Activated T-helper 17 cell treated with anti-CD3 and anti-CD28 coated beads, Interleukin-2, amount 50 U/mL, for 72 hours (primary cell): ENCODE measurements at places on chromosomes 2 and 18.

DNA sequence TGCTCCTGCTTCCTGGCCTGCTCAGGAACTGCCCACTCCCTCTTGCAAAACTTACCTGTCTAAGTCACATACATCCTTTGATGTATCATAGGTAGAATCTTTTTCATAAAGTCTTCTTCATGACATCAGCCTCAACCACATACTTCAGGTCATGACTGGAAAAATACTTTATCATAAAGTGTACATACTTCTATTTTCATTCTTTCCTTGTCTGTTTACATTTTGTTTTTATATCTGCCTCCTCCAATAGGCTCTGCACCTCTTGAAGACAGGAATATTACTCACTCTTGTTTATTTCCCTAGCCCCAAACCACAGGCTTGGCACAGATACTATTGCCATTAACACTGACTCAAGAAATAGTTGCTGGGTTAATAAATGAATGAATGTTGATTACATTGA, 43.6 kb upstream of the ZNF804A start:
- no peak for ATAC-seq

DNA sequence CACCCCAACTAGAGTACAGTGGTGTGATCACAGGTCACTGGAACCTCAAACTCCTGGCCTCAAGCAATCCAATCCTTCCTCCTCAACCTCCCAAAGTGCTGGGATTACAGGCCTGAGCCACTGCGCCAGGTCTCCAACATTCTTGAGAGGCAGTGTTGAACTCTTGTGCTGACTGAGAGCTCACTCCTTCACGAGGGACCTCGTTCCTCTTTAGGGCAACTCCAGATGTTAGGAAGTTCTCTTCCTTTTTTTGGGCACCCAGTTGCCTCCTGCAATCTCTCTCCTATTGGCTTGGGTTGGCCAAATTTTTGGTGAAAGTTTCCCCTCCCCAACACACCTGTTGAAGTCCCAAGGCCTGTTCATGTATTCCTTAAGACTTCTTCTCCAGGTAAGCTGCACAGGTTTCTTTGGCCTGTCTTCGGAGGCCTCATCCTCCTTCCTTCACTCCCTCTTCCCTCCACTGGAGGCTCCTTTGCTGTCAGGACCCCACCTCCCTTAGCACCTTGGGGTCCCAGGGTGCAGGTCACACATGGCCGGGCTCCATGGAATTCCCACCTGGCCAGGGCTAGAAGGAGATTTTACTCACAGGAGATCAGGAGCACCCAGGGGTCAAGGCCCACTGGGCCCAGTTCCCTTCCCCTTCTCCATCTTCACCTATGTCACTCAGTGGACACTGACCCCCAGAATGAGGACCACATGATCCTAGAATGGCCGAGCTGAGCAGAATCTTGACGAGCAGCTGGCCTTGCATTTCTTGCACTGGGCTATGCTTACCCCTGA, 94.6 kb upstream of the SMAD2 start:
- no peak for ATAC-seq

DNA sequence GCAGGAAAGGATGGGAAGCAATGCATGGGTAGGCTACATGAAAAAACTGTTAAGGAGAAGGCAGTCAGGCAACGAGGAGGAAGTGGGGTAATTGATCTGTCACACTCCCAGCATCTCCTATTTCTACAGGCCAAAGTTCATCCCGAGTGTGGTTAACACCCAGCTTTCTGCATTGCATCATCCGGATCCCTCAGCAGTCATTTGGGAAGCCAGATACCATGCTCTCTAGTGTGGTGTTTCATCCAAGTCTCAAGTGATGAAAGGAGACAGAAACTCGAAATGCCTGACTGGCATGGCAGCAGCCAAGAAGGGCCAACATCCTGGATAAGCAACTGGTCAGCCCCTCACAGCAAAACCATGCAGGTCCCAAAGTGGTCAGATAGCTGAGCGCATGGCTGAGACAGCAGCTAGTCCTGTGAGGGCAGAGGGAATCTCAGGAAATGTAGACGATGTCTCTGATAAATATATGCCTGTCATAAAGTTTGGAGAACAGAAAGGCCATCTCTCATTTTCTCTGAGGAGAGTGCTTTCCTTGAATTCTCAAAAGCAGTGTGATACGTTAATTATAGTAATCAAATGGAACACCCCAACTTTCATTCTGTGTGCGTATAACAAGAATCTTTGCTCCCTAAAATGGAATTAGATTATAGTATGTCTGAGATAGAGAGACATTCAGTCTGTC, 24.8 kb upstream of the HNRNPA3 start:
- no peak for ATAC-seq

GRCh38 chr18:59085797-59086196, 53.9 kb upstream of the SEC11C start:
- no peak for ATAC-seq

GRCh38 chr2:168191955-168192785, 55.2 kb downstream of the STK39 start:
- ATAC-seq = no peak
